Smooth muscle cell of the pulmonary artery (primary cell): ENCODE measurements at places on chromosomes 2 and 18. TPM values are rescaled to one million over a fixed set of nuclear protein-coding genes. Genes with fewer than 3 reads are reported as not detected.

Gene CCDC150
- 3.0 and 3.5 TPM in 2 replicates for total RNA-seq

Gene ALK
- 0.07 TPM in 1 of 2 replicates, not detected in the other for total RNA-seq

Gene NCKAP5
- total RNA-seq, result 0.76 and 5.7 TPM in 2 replicates

Gene CCDC148
- total RNA-seq, result 0.43 and 1.1 TPM in 2 replicates

Gene CYS1
- 1.6 and 2.6 TPM in 2 replicates for total RNA-seq

Gene MC2R
- total RNA-seq, result not detected in 2 replicates

Gene UGT1A3
- total RNA-seq, result not detected in 2 replicates

Gene TNFAIP6
- total RNA-seq, result 10.0 and 31.8 TPM in 2 replicates

Gene COL6A3
- 2,074 and 3,484 TPM in 2 replicates for total RNA-seq

Gene MAP3K19
- total RNA-seq, result not detected in 2 replicates
